ENCODE measurements at places on chromosomes 3 and 15. TPM values are rescaled to one million over a fixed set of nuclear protein-coding genes. Genes with fewer than 3 reads are reported as not detected.

The FSD2 gene
- polyA plus RNA-seq, result 44.6 TPM

DNA sequence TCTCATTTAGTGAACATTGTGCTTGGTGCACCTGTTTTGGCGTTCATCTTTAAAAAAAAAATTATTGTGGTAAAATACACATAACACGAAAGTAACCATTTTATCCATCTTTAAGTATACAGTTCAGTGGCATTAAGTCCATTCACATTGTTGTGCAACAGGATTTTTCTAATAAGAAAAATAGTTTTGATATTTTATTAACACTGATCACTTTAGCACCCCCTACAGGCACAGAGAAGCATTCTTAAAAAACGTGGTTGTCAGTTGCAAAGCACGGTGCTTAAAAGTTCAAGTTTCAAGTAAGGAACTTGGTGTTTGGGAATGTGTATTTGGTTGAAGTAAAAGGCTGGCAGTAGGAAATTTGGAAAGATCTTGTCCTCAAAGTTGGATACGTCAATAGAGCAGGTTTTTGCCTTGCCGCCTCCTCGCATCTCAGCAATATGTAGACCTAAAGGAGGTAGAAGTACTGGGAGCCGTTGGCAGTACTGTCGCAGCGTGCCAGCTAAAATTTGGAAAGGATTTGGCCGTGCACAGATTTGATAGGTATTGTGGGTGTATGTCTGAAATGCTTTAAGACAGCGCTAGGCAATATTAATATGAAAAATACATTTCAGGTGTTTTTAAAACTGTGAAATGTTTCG lies 110.4 kb downstream of the LRRC28 start:
- no peak for DNase-seq

DNA sequence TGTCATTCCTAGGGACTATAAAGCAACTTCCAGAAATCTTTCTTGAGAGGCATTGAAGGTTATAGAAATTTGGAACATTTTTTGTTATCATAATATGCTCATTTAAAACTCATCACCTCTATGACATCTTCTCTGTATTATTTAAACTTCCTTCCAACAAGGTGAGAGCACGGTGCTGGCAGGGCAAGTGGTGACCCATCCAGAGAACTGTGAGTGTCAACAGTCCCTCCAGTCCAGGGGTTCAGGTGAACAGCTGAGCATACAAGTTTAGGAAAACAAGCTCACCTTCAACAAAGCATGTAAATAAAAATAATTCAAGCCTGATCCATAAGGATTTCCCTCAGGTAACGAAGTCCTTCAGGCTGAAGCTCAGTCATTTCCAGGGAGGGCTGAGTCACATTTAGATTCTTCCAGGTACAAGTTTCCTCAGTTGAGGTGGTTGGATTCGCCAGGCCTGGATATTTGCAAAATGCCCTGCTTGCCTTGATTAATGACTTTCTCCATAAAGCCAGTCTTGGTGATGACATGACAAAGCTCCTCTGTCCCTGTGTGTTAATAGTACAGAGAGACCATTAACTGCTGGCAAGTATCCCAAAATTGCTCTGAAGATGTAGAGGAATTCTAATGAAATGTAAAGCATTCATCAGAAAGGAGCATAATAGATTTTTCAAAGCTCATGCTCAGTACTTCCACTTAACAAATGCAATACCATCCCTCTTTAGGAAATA lies 263.6 kb upstream of the GADL1 start:
- DNase-seq, result peak; percentile 24

GRCh38 chr15:66651198-66651597 lies 50.8 kb upstream of the SMAD6 start:
- no peak for DNase-seq

The CAMK2N2 gene
- not detected for polyA plus RNA-seq

The NEK4 gene
- polyA plus RNA-seq, result 9.3 TPM

DNA sequence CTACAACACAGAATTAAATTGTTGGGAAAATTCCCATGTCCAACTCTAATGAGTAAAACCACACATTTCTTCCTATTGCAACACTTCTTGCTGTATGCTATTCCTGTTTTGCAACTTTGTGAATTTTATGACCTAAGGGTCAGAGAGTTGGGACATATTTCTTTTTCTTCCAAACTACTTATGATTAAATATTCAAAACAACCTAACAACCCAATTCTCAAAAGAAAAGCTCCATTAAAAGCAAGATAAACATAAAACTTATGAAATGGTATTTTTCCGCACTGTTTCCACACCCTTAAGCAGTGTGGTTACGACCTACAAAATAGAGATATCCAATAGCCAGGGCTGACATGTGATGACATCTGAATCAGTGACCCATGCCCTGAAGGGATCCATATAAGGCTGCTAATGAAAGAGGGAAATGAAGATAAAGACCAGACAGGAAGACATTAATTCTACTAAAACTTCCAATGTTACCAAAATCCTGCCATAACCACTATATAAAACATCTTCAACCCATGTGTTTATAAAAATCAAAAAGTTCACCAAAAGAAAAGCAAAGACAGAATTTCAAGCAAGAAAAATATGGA lies 45.6 kb downstream of the DMXL2 start:
- DNase-seq, result peak; percentile 30

DNA sequence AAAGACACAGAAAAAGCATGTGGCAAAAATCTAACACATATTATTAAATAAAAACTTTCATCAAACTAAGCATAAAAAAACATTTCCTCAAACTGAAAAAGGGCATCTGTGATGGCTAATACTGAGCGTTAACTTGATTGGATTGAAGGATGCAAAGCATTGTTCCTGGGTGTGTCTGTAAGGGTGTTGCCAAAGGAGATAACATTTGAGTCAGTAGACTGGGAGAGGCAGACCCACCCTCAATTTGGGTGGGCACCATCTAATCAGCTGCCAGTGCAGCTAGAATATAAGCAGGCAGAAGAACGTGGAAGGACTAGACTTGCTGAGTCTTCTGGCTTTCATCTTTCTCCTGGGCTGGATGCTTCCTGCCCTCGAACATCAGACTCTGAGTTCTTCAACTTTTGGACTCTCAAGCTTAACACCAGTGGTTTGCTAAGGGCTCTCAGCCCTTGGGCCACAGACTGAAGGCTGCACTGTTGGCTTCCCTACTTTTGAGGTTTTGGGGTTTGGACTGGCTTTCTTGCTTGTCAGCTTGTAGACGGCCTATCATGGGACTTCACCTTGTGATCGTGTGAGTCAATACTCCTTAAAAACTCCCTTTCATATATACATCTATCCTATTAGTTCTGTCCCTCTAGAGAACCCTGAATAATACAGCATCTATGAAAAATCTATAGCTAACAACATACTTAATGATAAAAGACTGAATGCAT lies 45.4 kb downstream of the DAZL start:
- no peak for DNase-seq

The WDR72 gene
- 0.21 TPM for polyA plus RNA-seq

The MEX3B gene
- polyA plus RNA-seq, result 21.1 TPM

- DNase-seq, result no peak
Observed at GRCh38 chr3:133477487-133477886, 77.6 kb downstream of the BFSP2 start.

The FSIP1 gene
- 0.23 TPM for polyA plus RNA-seq

DNA sequence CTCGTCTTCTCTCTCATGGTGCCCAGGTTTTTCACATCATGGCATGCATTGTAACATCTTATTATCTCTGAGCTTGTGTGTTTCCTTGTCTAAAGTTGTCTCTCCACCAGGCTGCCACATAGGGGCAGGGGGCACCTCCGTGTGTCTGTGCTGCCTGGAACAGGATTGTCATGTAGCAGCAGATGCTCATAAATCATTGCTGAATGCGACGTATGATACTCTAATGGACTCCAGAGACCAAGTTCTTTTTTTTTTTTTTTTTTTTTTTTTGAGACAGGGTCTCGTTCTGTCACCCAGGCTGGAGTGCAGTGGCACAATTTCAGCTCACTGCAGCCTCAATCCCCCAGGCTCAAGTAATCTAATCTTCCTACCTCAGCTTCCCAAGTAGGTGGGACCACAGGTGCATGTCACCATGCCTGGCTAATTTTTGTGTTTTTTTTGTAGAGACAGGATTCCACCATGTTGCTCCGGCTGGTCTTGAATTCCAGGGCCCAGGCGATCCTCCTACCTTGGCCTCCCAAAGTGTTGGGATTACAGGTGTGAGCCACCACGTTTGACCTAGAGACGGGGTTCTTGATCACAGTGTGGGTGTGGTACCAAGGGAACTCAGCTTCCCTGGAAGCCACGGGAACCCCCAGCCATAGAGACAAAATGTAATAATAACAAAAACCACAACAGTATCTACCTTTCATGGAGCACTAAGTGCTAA lies 4.7 kb upstream of the DNASE1L3 start:
- no peak for DNase-seq

The FETUB gene
- polyA plus RNA-seq, result 0.44 TPM

DNA sequence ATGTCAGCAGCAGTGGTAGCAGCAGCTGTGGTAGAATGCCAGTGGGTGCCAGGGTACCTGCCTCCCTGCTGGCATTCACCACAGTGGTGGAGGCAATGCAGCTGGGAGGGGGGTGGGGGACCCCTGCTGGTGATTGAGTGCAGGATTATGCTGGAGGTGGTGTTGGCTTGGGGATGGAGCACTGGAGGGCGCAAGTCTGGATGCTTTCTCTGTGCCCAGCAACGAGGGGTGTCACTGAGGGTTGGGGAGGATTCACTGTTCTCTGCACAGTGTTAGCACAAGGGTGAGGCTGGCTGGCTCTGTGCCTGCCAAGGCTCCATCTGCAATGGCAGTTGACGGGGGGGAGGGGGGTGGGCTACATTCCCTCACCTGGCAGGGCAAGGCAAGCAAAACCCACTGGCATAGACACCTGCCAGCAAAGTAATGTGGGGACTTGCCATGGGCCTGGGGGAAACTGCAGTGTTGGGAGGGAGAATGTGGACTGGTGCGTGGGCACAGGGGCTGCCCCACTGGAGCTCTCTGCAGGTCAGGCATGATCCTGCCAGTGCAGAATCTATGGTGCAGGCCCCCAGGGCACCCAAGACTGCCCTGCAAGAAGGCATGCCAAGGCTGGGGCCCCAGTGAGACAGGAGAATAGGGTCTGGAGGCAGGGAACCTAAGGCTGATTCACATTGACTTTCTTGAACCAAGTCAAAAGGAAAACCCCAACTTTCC lies 64.3 kb downstream of the MINDY4B start:
- no peak for DNase-seq

The GOLGA8R gene
- polyA plus RNA-seq, result 6.2 TPM

The SERPINI2 gene
- polyA plus RNA-seq, result 0.26 TPM

DNA sequence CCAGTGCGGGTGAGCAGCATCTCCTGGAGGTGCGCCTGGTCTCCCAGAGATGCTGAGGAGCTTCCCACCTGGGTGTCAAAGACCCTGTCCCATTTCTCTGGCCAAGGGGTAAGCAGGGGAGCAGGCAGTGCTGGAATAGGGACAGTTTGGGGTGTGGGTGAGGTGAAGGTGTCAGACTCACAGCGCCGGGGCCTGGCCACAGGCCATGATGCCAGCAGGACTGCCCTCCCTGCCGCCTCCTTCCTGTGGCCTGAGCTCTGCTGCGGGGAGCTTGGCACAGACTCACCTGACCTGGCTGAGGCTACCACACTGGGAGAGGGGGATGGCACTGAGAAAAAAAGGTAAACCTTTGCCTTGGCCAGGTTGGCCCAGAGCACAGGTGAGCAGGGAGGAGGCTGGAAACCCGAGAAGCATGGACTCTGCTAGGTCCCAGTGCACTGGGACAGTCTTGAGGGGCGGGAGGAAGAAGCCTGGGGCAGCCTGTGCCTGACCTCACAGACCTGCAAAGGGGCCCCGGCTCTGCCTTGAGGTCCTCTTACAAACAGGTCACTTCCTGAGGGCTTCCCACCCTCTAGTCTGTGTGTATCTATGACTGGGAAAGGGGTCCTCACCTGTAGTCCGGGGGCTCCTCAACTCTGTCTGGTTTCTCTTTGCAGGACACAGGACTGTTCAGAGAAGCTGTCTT lies 28.2 kb downstream of the GRAMD2A start:
- no peak for DNase-seq

The FAM107A gene
- polyA plus RNA-seq, result 1.2 TPM

The C3orf20 gene
- 0.11 TPM for polyA plus RNA-seq

The ACTRT3 gene
- 2.0 TPM for polyA plus RNA-seq

GRCh38 chr3:142053244-142053643 lies 96.1 kb downstream of the TFDP2 start:
- DNase-seq, result no peak

DNA sequence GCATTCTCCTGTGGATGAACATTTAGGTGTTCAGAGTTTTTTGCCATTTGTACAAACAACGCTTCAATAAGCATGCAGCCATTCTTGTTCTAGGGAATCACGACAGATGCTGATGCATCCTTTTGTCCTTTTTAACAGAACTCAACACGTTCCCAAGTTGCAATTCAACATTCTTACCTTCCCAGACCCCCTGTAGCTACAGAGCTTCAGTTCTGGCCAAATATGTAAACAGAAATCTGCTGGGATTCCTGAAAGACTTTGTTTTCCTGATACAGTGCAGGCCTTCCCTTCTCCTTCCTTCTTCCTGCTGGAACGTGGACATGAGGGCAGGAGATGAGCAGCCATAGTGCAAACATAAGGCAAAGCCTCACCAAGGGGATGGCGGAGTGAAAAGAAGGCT lies 59.1 kb upstream of the SPATA12 start:
- DNase-seq, result no peak

DNA sequence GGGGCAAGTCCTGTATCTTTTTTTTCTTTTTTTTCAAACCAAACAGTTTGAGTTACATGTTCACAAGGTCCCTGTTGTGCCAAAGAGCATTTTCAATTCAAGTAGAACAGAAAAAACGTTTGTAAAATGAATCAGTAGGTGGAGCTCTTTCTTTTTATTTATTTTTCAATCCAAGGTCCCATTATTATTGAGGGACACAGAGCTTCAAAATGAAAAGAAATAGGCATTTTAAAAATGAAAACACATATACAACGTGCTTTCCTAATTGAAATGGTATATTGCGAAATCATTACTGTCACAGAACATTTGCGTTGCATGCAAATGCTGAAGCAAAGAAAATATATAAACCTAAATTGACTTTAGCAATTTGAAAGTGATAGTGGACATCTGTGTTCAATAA lies 711.0 kb downstream of the MECOM start:
- DNase-seq, result peak; percentile 25

DNA sequence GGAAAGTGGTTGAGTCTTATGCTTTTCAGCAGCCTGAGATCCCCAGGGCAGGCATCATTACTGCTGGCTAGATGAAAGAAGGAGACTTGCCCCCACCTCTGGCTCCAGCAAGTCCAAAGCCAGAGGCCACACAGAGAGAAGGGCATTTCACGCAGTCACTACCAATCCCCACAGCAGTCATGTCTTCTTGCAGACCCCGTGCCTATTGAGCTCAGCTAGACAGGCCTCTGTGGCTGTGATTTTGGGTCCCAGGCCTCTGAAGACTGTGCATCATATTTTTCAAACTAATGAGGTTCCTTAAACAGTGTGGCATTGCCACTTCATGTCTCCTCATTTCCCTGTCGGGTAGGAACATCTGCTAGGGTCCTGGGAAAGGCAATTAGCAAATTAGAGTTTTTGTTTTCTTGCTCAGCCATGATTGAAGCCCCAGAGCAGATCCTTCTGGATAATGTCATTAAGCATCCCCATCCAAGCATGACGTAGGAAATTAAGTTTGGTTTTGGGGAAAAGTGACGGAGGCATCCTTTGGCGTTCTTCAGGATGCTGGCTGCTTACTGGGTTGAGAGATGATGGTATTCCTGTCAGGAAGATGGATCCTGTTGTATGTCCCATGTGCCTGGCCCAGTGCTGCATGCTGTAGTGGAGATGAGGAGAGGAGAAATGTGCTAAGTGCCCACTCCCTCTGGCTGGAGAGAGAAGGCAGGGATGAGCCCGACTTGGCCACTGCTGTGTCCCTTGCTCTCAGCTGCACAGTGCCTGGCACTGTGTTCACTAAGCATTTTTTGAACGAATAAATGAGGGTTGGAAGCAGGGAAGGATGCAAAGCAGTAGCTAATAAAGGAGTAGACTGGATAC lies 7.0 kb downstream of the SPSB4 start:
- DNase-seq, result no peak

All from muscle of leg (tissue), 16 donors.